Thyroid gland (tissue), 4 donors: ENCODE measurements at places on chromosomes 1 and 21. TPM values are rescaled to one million over a fixed set of nuclear protein-coding genes. Genes with fewer than 3 reads are reported as not detected.

GRCh38 chr1:196661345-196661744 is 9.5 kb downstream of the CFH start:
- H3K27ac ChIP-seq, result no peak overlapping the region
- H3K36me3 ChIP-seq, result no peaks in the 10 kb centered on the region
- no peaks in the 10 kb centered on the region for H3K27me3 ChIP-seq
- no peaks in the 10 kb centered on the region for H3K4me1 ChIP-seq

GRCh38 chr1:17081439-17081838 is 27.6 kb upstream of the SDHB start:
- DNase-seq, result peak; percentile 74
- no peak overlapping the region for H3K4me3 ChIP-seq
- H3K27me3 ChIP-seq, result no peaks in the 10 kb centered on the region
- no peak overlapping the region for H3K27ac ChIP-seq
- no peaks in the 10 kb centered on the region for H3K36me3 ChIP-seq

Gene ANXA9
- total RNA-seq, result 14.9 TPM

- no peaks in the 10 kb centered on the region for H3K4me1 ChIP-seq
- no peaks in the 10 kb centered on the region for H3K27me3 ChIP-seq
- no peak overlapping the region for H3K4me3 ChIP-seq
- no peak for DNase-seq
These were observed 127.8 kb downstream of the GABPA start for GRCh38 chr21:25862596-25862995.

DNA sequence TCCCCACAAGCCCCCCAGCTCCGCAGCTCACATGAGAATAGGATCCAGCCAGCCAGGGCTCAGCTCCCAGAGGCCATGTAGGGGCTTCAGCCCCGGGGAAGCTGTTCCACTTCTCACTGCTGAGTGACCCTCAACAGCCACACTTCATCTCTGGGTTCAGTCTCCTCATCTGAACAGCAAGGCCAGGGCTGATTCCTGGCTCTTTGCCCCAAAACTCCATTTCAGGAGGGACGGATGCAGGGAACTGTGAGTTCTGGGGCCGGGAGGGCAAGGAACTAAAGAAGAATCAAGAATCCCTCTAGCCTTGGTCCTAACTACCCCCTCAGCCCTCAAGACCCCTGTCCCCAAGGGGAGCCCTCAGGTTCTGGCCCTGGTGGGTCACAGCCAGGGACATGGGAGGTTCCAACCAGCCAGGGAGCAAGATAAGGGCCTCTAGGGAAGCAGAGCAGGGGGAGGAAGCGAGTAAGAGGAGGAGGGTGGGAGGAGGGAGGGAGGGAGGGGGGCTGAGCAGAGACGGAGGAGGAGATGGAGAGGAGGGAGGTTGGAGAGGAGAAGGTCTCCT is 13.1 kb downstream of the SDC3 start:
- no peaks in the 10 kb centered on the region for H3K36me3 ChIP-seq
- no peaks in the 10 kb centered on the region for H3K4me1 ChIP-seq
- H3K4me3 ChIP-seq, result no peak overlapping the region

Gene CAPN8
- 0.20 TPM for total RNA-seq

GRCh38 chr1:95027046-95027445 is 45.7 kb downstream of the ALG14 start:
- DNase-seq, result no peak
- peaks cover 10% of the 10 kb centered on the region for H3K4me1 ChIP-seq
- no peak overlapping the region for H3K27ac ChIP-seq
- H3K36me3 ChIP-seq, result no peaks in the 10 kb centered on the region
- H3K4me3 ChIP-seq, result no peak overlapping the region
- no peaks in the 10 kb centered on the region for H3K27me3 ChIP-seq

- no peaks in the 10 kb centered on the region for H3K36me3 ChIP-seq
- peak; percentile 62 for DNase-seq
- H3K27me3 ChIP-seq, result no peaks in the 10 kb centered on the region
- peak overlapping the region; percentile 94 for H3K27ac ChIP-seq
These were observed 519 bp downstream of the RERE start for GRCh38 chr1:8816831-8817411.

Gene FCRL5
- total RNA-seq, result 0.15 TPM

Gene RAB25
- 65.9 TPM for total RNA-seq
